ENCODE measurements at places on chromosomes 7 and 10.

DNA sequence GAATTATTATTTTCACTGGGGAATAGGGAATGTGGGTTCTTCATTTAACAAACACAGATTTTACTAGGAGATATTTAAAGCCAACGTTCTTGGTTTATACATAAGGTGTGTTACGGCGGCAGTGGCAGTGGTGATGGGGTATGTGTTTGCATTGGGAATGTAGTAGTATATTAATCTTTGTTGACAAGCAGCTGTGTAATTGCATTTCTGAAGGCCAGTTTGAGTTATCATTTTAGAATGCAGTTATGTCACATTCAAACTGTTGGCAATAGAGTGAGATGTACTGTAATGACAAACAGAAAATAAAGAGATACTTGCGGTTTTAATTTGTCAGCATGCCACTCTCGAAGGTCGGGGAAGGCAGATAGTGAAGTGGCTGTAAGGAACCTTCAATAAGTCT, 628.6 kb upstream of the POM121L12 start:
- DNase-seq: no peak

DNA sequence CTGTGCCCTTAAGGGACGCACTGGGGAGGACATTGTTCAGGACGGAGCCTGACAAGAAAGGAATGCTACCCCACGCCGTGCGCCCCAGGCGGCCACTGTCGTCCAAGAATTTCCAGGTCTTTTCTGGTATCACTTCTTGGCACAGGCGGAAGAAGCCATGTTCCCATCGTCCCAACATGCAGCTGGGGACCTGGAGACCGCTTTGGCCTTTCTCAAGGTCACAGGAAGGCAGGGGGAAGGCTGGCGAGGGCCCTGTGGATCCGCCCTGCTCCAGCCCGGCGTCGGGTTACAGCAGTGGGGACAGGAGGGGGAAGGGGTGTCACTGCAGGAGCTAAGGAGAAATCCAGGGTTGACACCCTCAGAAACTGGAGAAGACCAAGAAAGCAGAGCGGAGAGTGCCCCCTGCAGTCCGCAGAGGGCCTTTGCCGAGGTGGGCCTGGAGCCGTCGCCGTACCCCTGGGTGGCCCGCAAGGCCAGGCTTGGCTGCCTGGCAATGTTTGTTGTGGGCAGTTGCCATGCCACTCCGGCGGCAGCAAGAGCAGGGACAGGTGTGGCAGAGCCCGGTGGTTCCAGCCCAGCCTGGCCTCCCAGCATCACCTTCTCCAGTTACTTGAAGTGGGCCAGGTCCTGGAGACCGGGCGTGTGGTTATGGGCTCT, 104.1 kb downstream of the LHPP start:
- peak; percentile 72 for DNase-seq

- DNase-seq: no peak
Measured at GRCh38 chr7:116952635-116953371, 498 bp upstream of the ST7 start.

DNA sequence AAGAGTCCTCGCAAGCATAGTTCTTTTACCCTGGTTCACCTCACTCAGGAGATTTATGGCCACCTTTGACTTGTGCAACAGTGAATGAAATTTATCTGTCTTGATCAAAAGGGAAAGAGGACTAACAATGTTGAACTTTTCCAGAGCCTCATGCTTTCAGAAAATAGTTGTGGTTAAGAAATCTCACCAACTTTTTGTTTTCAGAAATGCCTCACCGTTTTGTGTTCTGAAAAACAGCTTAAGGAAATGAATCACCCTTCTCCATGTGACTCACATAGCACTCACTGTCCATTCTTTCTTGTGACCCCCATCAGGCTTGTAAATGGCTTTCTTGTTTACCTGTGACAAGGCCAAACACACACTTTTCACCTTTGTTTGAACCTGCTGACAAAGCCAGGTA, 148.6 kb upstream of the FAM3C start:
- no peak for DNase-seq

DNA sequence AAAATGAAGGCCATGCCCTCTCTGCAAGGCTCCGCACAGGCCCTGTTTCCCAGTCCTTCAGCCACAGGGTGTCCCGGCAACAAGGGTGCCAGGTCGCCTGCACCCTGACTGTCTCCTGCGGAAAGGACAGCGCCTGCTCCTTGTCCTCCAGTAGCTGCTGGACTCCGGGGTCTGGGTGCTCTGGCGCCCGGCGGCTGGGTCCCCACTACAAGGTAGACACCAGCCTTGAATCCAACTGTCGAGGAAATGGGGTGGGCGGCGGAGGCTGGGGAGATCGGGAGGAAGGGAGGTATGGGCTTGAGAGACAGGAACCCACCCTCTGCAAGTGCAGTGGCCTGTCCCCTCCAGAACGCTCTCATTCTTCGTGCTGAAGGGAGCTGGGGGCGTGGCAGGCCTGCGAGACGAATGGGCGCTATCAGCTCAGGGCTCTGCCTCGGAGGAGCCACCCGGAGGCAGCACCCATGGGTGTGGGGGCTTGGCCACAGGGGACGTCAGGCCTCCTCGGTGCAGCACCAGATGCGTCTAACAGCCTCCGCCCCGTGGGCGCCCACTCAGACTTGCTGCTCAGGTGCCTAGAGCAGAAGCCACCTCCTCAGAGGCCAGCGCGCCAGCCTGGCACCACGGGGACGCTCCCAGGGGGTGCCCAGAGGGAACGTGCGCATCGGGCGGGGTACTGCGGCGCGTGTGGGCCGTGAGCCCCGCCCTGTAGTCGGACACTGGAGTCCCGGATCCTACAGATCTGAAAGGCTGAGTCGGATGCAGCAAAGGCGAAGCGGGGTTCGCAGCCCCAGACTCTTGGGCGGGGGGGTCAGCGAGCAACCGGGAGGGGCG, 15.6 kb downstream of the ADAM8 start:
- no peak for DNase-seq
